ENCODE measurements at places on chromosomes 5 and 9.

GRCh38 chr9:653421-653820, 188.1 kb upstream of the DMRT1 start:
- DNase-seq = no peak

- DNase-seq = peak; percentile 28
These were observed 129.8 kb upstream of the IL12B start for GRCh38 chr5:159459951-159460538.

DNA sequence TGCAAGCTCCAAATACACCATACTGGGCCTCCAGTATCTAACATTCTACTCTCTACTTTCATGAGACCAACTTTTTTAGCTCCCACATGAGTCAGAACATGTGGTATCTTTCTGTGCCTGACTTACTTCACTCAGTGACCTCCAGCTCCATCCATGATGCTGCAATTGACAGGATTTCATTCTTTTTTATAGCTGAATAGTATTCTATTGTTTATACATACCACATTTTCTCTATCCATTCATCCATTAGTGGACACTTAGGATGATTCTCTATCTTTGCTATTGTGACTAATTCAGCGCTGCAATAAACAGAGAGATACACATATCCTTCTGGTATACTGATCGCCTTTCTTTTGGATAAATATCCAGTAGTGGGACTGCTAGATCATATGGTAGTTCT, 68.5 kb downstream of the EPB41L4A start:
- no peak for DNase-seq

DNA sequence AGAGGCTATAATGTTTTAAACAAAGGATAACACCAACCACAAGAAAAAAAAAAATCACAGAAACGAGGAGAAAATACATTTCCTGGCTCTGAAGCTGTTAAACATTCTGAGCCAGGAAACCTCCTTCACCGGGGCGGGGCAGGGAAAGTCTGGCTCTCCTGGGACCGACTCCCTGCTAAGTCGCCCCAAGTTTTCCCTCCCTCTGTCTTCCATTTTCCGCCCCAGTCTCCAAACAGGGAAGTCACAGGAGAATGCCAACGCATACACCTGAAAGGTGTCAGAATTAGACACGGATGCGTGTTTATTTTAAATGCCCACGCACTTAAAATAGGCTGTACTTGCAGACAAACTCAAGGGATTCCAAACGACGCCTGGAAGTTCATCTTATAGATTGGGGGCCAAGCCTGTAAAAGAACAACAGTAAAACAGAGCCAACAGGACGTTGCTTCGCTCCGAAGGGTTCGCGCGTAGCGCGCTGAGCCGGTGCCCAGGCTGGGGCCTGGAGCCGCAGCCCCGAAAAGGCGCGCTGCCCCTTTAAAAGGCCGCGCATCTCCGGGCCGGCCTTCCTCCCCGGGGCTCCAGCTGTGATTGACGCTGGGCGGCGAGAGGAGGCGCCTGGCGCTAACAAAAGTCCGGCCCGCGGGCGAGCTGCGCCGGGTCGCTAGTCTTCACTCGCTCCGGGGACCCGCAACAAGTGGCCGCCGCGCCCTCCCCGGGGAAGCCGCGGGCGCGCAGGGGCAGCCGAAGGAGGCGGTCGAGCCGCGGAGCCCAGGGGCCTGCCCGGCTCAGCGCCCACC, at the start of gene FBXL7:
TSS of gene FBXL7 (plus strand) at position 653 of the 797 bp plus-strand sequence.
- peak; percentile 86 for DNase-seq

- DNase-seq = no peak
These were observed 23.5 kb upstream of the SUSD1 start for GRCh38 chr9:112198646-112199045.

DNA sequence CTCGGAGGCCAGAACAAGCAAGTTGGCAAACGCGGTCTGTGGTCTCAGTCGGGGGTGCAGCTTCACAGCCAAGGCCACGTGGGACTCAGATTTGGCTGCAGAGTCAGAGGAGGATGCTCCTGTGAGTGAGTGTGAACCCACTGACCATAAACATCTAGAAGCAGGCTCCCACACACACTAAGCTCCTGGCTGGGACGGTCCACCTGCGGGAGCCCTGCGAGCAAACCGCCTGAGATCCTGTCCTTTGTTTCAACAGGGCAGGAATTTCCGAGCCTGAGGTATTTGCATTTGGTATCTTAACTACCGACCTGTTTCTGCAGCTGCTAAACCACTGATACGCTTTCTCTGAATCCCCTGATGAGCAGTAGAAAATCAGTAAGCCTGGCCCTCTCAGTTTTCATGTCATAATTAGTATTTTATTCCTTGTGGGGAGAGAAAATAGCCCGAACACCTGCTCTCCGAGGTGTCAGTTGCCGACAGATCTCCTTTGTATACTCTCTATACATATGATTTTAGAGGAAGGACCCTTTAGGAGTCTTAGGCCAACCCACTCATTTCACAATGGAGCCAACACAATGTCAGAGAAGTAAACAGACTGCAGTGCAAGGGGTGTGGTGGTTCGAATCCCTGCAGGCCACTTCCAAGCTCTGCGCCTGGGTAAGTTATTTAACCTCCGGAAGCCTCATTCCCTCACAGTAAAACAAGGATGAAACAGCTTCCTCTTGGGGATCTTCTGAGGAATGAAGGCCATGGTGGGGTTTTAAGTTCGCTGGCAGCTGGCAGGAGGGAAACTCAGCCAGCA, 40.9 kb upstream of the PWWP2A start:
- DNase-seq = no peak

GRCh38 chr5:173623789-173624188, 7.3 kb upstream of the BOD1 start:
- DNase-seq = no peak

- DNase-seq = no peak
These were observed 73.6 kb downstream of the EPB41L4B start for GRCh38 chr9:109247228-109247627.

DNA sequence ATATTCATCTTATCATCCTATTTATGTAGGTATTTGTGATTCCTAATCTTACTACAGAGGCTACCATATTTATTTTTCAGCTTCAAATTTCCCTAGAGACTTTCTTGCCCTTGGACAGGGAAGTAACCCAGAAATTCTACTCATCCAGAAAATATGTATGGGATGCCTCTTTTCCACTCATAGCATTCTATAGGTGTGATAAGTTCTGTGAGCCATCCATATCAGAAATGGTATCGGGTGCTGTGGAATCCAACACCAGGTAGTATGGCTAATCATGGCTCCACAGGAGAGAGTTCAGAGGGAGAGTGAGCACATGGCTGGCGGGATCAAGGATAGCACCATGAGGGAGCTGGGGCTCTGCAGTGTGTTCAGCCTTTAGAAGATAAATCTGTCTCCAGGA, 349.3 kb upstream of the ACTBL2 start:
- DNase-seq = peak; percentile 73

DNA sequence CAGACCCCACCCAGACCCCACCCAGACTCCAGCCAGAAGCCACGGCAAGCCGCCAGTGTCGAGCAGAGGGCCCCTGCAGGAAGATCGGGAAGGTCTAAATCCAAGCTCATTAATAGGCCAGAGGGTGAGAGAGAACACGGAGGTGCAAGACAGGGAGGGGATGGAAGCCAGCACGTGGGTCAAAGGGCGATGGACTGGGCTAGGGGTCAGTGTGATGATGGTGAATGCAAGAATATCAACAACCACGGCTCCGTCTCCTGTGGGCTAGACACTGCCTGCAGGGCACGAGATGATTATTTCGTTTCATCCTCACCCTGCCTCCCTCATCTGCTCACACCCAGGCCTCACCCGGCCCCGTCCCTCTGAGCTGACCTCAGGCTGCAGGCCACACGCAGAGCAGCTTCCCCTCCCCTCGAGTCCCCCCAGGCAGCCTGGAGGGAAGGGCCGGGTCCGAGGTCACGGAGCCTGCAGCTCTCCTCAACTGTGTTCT, 122.0 kb downstream of the COL23A1 start:
- no peak for DNase-seq

GRCh38 chr5:88888291-88888690, 5.3 kb upstream of the MEF2C start:
- no peak for DNase-seq

GRCh38 chr5:139911425-139912120, 116.0 kb downstream of the PSD2 start:
- no peak for DNase-seq

DNA sequence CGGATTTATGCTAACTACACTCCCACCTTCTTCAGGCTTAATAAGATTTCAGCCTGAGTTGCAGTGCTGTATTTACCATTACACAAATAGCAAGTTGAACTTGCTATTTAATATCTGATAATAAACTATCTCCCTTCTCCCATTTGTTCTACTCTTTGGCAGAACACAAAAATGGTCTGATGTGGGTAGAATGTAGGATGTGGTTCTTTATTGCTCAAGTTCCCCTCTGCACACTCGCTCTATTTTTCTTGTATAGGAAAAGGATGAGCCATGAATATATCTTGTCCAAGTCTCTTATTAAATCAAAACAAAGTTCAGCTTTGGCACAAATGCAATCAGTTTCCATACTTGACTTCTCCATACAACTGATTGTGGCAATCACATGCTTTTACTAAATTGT, 37.2 kb upstream of the KIF2A start:
- no peak for DNase-seq

Data from ELR (cell line).